HFF-Myc (cell line): ENCODE measurements at places on chromosomes 5 and 9.

GRCh38 chr9:90839183-90839728, 37.6 kb downstream of the SYK start:
- no peak for DNase-seq

DNA sequence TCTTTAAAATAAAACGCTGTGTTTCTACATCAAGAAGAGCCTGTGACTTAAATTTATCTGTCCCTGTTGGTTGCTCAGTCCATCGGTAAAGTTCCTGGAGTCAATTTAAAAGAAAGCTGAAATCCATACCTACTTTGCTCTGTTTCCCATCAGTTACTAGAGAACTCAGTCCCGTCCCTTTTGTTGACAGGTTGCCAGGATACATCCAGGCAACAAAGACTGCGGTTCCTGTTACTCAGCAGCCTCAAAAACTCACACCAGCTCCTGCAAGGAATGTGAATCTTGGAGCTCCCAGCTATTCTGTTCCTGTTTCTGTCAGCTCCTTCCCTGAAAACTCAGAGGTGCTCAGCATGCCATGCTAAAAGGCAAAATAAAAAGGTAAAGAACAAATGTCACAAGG, at the start of gene ZNF474:
Gene ZNF474 (plus strand): TSS at position 241 of the 400 bp plus-strand sequence. CDS start 22,445 bp downstream, outside the sequence.
- peak; percentile 94 for DNase-seq

GRCh38 chr5:155783246-155783645, 543.7 kb upstream of the SGCD start:
- DNase-seq, result no peak

DNA sequence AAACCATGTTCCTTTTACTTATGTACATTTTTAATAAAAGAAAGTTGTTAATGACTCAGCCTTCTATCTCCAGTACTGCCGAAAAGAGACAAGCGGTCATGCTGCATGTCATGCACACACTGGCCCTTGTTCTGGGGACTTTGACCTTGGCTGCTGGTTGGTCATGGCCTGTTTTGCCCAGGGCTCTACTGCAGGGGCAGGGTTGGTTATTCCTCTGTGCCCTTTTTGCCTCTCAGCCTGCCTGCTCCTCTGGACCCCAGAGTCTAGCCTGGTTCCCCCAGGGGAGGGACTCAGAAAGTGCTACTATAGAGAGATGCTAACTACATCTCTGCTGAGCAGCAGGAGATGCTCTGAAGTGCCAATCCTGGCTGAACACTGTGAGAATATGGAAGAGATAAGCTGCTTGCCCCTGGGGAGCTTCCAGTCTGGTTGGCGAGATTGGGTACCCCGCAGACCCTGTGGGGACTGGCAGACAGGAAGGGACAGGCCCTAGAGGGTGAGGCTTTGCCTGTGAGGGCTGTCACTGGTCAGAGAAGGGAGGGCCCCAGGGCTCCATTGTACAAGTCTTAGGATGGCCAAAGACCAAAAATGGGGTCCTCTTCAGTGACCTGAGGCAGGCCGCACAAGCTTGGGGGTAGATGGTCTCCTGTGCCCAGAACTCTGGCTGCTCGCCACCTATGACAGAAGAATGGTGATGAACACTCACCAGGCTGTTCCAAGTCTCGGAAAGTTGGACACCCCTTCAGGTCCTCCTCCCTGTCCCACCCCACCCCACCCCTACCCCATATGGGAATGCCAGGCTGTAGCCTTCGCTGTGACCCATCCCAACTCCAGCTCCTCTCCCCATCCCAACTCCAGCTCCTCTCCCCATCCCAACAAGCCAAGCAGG, 14.3 kb downstream of the IRF1 start:
- no peak for DNase-seq

- DNase-seq, result no peak
Observed at GRCh38 chr5:53091289-53091688, 18.3 kb downstream of the MOCS2 start.

- no peak for DNase-seq
Observed at GRCh38 chr9:126302730-126303129, 23.9 kb upstream of the MVB12B start.

DNA sequence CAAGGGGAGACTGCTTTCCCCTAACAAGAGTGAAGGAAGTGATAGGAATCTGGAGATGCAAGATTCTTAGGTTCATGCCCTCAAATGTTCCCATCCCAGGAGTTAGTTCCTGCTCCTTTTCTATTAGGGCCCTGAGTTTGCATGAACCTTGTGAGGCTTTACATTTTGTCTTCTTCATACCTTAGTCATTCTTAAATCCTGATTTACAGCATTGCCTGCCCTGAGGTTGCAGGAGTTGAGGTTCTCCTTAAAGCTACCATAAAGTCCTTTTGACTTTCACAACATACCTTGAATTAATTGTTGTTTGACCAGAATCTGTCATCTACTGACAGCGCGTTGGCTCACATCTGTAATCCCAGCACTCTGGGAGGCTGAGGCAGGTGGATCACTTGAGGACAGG, 151.5 kb upstream of the ABCA1 start:
- DNase-seq, result no peak
